ENCODE measurements at places on chromosomes 5 and 9.
A peak's percentile ranks its signal among the peaks of the same experiment; 100 is the strongest.

DNA sequence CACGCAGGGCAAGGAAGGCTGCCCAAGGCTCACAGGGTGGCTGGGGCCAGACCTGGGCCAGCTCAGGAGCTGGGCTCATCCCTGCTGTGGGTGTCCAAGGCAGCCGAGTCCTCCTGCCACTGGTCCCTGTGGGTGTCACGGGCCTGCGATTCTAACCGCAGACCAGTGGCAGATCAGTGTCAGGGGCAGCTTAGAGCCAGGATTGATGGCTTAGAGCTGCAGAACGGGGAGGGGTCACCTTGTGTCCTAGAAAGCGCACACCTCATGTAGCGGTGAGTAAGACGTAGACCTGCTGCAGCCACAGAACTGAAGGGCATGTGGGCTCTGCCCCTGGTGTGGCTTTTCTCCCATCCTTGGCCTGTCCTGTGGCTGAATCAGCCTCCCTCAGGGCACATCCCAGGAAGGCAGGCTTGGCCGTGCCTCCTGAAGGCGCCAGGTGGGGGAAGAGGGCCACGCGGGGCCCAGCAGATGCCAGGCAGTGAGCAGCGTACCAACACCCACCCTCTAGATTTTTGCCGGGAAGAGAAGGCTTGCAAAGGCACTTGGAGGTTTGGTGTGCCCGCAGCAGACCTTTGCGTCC lies 78.3 kb upstream of the FCN2 start:
- no peak for DNase-seq

DNA sequence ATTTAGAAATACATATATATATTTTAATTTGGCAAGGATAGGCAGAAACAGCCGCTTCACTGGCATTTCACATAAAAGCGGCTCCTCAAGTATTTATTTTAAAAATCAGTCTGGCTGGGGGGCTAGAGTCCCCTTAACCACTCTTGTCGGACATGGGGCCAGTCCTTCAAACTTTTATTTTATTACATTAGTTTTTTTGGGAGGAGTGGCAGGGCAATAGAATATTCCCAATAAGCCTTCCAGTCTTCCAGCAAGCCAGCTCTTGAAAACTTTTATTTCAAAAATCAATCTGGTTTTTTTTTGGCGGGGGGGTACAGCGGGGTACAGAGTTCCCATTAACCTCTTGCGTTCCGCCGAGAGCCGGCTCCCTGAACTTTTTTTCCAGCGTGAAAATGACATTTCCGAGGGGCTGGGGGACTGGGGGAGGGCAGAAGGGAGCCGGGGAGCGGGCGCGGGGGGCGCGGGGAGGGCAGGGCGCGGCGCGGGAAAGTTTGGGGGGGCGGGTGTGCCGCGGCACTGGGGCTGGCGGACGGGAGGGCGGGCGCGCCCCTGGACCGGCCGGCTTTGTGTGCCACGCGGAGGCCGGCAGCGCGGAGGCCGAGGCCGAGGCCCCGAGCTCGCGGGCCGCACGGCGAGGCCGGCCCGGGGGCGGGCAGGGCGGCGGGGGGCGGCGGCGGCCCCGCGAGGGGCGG lies 504 bp upstream of the ZNF618 start:
- peak; percentile 56 for DNase-seq

GRCh38 chr5:177116631-177117373 lies 16.8 kb upstream of the NSD1 start:
- DNase-seq = no peak

- DNase-seq = no peak
Observed at GRCh38 chr9:91946653-91947488, 3.2 kb downstream of the ROR2 start.

- DNase-seq = peak; percentile 71
Observed at GRCh38 chr9:124834591-124834990, 18.7 kb upstream of the WDR38 start.

DNA sequence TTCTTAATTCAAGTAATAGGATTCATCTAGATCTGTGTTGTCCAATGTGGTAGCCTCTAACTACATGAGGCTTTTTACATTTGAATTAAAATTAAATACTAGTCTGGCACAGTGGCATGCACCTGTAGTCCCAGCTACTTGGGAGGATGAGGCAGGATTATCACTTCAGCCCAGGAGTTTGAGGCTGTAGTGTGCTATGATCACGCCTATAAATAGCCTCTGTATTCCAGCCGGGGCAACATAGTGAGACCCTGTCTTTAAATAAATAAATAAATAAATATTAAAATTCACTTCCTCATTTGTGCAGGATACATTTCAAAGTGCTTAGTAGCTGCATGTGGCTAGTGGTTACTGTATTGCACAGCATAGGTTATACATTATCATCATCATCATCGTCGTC lies 91.8 kb downstream of the UBE2R2 start:
- no peak for DNase-seq

- DNase-seq = no peak
Observed at GRCh38 chr9:14263707-14264483, 50.0 kb downstream of the NFIB start.

GRCh38 chr5:68253624-68254585 lies 38.3 kb downstream of the PIK3R1 start:
- peak; percentile 5 for DNase-seq
